Activated CD8-positive, alpha-beta memory T cell treated with anti-CD3 and anti-CD28 coated beads, Interleukin-2, amount 10 ng/mL, durations not matched to agents 7 days and 5 days (primary cell): ENCODE measurements at places on chromosomes 4 and X.

DNA sequence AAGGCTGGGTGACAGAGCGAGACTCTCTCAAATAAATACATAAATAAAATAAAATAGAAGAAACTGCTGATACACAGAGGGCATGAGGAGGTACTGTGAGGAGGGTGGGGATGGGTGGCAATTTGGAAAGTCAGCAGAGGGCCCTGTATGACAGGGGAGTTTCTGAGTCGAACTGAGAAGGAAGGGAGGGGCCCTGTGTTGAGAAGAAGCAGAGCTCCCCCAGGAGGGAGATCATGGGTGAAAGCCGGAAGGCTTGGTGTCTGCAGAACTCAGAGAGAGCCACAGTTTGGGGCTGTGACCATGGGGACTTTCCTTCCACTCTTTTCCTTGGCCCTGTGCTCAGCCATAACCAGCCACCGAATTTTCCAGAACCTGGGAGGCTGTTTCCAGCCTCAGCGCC, 24.8 kb upstream of the AFAP1 start:
- no peaks in the 10 kb centered on the region for H3K36me3 ChIP-seq
- H3K4me3 ChIP-seq: no peak overlapping the region
- no peaks in the 10 kb centered on the region for H3K27me3 ChIP-seq
- H3K27ac ChIP-seq: peak overlapping the region; percentile 51
- peaks cover 64% of the 10 kb centered on the region for H3K4me1 ChIP-seq

DNA sequence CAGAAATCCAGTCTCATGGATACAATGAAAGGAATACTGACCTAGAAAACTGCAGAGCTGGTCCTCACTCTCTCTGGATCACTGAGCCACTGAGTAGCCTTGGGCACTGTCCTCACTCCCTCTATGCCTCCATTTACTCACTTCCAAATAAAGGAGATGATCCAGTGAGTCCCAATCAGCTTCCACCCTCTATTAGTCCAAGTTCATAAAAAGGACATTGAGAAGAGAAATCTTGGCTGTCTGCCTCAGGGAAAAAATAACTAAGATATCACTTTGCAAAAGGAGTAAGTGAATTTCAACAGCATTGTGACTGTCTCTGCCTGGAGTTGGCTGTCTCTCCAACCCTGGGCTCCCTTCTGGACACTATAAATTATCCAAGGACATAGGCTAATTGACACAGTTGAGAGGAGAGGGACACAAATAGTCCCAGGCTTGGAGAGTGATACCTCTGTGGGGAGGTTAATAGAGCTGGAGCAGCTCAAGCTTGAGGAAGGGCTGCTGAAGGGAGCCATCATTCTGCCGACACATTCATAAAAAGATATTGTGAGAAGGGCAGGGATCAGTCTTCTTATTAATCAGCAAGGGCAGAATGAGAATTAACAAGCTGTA, 572.3 kb downstream of the RAB28 start:
- no peaks in the 10 kb centered on the region for H3K4me1 ChIP-seq
- H3K27me3 ChIP-seq: no peaks in the 10 kb centered on the region
- H3K36me3 ChIP-seq: no peaks in the 10 kb centered on the region
- DNase-seq: no peak
- H3K27ac ChIP-seq: no peak overlapping the region

GRCh38 chr4:148495463-148495862, 53.2 kb upstream of the NR3C2 start:
- no peak for DNase-seq
- H3K27ac ChIP-seq: no peak overlapping the region
- no peaks in the 10 kb centered on the region for H3K36me3 ChIP-seq
- peaks cover 3% of the 10 kb centered on the region for H3K27me3 ChIP-seq

GRCh38 chr4:140316799-140317198, 56.6 kb upstream of the SCOC start:
- peaks cover 13% of the 10 kb centered on the region for H3K27me3 ChIP-seq
- no peaks in the 10 kb centered on the region for H3K4me1 ChIP-seq
- no peak overlapping the region for H3K27ac ChIP-seq
- no peaks in the 10 kb centered on the region for H3K36me3 ChIP-seq
- no peak for DNase-seq

- H3K4me3 ChIP-seq: no peak overlapping the region
- no peaks in the 10 kb centered on the region for H3K4me1 ChIP-seq
- DNase-seq: no peak
- H3K27ac ChIP-seq: no peak overlapping the region
- no peaks in the 10 kb centered on the region for H3K36me3 ChIP-seq
These were observed 276.7 kb downstream of the UNC5C start for GRCh38 chr4:95272036-95272435.

GRCh38 chr4:140125374-140125773, 28.6 kb downstream of the MAML3 start:
- H3K4me1 ChIP-seq: peaks cover 18% of the 10 kb centered on the region
- peaks cover 31% of the 10 kb centered on the region for H3K27me3 ChIP-seq
- H3K4me3 ChIP-seq: no peak overlapping the region
- H3K36me3 ChIP-seq: peaks cover 6% of the 10 kb centered on the region
- DNase-seq: no peak

DNA sequence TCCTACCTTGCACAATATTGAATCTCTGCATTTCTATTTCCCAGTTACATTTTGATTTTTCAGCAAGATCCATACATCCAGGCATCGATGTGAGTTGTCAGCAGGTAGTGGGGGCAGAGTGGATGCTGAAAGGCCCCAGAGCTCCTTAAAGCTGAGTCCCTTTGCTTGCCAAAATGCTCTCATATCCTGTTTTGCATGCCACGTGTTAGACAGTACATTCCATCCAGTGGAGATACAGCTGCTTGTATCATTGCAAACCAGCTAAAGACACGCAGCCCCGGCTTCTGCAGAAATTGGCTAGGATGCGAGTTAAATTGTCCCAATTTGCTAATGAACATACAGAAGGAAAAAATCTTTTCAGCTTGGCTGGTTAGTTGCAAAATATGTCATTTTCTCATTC, 179.6 kb upstream of the MXRA5 start:
- DNase-seq: no peak
- H3K4me3 ChIP-seq: no peak overlapping the region
- H3K36me3 ChIP-seq: no peaks in the 10 kb centered on the region
